Tongue (tissue), 3 donors: ENCODE measurements at places on chromosomes 6 and 20. TPM values are rescaled to one million over a fixed set of nuclear protein-coding genes. Genes with fewer than 3 reads are reported as not detected.

WFDC12 gene
- not detected for total RNA-seq

BPIFB2 gene
- 54.9 TPM for total RNA-seq

GRCh38 chr20:38343311-38344106, 2.8 kb upstream of the LBP start:
- DNase-seq, result peak; percentile 44

GJA1 gene
- 102 TPM for total RNA-seq

DNA sequence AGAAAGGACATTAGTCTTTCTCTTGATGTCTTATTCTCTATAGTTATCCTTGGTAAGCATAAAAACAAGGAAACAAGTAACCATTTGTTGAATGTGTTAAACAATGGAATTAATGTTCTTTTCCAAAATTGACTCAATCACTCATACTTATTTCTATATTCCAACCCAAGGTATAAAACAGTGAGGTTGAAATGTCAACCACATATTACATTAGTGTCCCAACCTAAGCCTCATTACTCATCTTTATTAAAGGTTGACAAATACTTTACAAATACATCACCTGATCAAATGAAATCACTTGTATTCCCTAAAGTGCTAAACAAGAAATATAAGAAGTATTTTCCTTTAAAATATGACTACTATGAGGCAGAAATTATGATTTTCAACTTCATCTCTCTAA, 100.5 kb downstream of the ASCC3 start:
- no peak for DNase-seq

DNA sequence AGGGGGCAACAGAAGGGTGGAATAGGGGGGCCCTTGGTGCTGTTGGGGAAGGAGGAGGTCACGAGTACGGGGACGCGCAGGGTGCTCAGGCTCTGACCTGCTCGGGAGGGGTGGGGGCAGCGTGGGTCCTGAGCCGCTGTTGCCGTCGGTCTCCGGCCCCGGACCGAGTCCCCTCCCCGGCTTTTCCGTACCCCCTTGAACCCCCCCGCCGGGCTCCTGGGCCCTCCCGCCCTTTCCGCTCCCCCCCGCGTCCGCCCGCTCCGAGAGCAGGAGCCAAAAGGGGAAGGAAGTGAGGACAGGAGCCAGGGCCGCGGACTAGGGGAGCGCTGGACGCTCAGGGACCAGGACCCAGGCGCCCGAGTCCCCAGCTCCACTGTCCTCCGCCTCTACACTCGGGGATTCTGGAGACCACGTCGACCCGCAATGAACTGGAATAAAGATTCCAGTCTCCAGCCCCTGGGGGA, at the start of gene RGL2:
Gene RGL2, minus strand, starts transcription at position 170 of the 464 bp plus-strand sequence. CDS start 332 bp downstream, outside the sequence.
- peak; percentile 85 for DNase-seq

TREM1 gene
- total RNA-seq, result 1.7 TPM

SLC25A27 gene
- 20.1 TPM for total RNA-seq

DNA sequence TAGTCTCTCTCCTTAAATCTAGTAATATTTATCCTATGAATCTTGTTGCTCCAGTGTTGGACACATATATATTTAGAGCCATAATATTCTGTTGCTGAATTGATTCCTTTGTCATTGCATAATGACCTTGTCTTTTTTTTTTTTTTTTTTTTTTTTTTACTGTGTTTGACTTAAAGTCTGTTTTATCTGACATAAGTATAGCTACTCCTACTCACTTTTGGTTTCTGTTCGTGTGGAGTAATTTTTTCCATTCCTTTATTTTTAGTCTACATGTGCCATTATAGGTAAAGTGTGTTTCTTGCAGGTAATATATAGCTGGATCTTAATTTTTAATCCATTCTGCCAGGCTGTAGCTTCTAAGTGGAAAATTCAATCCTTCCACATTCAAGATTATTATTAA, 166.5 kb downstream of the GMDS start:
- DNase-seq, result no peak

GRCh38 chr6:8084586-8084985, 17.8 kb downstream of the EEF1E1 start:
- no peak for DNase-seq

ISM1 gene
- total RNA-seq, result 7.6 TPM

- DNase-seq, result no peak
Measured at GRCh38 chr6:143872201-143872600, 7.9 kb downstream of the ZC2HC1B start.
